ENCODE measurements at places on chromosomes 5 and 9.

DNA sequence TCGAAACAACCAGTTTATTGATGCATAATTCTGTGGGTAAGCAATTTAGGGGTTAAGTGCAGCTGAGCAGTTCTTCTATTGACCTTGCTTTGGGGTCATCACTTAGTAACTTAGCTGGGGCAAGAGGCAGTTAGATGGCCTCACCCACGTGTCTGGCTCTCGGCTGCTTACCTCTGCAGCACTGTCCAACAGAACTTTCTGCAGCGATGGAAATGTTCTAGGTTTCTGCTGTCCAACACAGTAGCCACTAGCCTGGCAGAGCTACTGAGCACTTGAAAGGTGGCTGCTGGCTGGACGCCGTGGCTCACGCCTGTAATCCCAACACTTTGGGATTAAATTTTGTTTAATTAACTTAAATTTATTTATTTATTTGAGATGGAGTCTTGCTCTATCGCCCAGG is 13.1 kb upstream of the URM1 start:
- no peak for DNase-seq

DNA sequence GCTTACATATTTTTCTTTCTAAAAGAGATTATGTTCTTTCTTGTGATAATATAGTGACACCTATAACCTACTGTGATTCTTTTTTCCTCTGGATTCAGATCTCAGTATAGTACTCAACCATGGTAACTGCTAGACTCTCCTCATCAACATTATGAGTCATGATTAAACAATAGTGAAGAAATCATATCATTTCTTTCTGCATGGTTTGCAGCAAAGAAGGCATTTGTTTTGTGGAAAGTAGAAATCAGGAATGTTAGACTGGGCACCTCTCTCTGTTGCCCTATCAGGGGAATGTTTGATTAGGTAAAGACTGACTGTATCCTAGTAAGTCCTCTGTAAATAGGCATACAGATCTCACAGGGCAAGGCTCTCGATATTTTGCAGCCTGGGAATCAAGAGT is 25.6 kb upstream of the SMC2 start:
- no peak for DNase-seq

DNA sequence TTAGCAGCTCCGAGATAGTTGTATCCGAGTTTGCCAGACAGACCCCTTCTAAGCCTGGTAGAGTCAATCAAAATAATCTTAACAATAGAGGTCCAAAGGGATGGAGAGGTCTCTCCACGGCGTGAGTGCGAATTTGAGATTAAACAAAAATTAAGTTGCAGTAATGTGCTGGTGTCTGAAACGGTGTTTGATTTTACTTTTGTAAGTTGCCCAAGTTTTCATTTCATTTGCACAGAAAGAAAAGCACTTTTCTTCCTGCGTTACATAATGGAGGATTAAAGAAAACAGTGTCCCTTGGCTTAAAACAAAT is 1.2 kb downstream of the IRX1 start:
- no peak for DNase-seq

DNA sequence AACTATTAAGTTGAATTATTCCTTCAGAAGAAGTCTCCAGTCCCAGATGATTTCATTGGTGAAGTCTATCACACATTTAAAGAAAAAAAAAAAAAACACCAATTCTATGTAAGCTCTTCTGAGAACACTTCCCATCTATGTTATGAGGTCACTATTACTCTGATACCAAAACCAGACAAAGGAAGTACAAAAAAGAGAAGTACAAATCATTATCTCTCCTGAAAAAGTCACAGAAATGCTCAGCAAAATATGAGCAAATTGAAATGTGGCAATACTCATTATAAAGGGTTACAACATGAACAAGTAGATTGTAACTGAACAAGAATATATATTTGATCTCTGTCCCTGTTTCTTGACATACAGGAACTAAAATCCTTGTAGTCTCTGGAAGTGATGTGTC is 280.4 kb downstream of the TLE1 start:
- DNase-seq, result no peak

DNA sequence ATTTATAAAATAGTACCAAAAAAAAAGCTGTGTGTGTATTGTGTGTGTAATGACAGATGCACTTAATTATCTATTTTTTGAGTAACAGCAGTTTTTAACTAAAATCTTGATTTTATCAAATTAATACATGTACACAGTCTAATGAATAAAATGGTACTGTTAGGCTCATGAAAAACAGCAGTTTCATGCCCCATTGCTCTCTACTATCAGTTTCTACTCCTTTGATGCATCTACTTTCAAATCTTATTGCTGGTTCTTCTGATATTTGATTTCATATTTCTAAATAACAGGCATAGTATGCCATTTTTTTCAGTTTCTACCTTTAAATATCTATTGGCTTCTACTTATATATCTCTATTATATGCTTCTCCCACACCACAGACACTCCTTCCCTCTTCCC is 117.4 kb downstream of the CCDC171 start:
- no peak for DNase-seq

GRCh38 chr9:108860354-108860753 is 1.7 kb upstream of the ACTL7A start:
- DNase-seq, result no peak

DNA sequence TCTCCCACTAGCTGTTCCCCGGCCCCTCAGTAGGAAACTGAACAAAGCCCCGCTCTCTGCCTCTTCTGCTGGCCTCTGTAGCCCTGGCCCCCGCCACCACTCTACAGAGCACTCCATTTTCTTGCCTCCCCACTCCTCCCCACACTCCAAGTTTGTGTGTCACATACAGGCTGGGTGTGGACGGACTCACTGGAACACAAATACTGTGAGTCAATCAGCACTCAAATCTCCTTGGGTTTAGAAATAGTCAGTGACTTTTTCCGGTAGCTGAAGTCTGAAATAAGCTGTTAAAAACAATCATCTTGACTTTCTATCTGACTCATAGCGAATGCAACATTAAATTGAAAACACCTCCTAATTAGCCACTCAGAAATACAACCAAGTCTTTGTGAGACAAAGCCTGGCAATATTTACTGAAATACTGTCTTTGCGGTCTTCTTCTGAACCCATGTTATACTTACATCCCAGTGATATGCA is 122.5 kb downstream of the LHFPL2 start:
- peak; percentile 61 for DNase-seq

GRCh38 chr9:80061096-80061495 is 489.3 kb downstream of the TLE4 start:
- DNase-seq, result no peak

GRCh38 chr5:6760686-6761085 is 47.5 kb downstream of the TENT4A start:
- no peak for DNase-seq

- no peak for DNase-seq
Observed at GRCh38 chr9:69589156-69589555, 83.0 kb downstream of the APBA1 start.

DNA sequence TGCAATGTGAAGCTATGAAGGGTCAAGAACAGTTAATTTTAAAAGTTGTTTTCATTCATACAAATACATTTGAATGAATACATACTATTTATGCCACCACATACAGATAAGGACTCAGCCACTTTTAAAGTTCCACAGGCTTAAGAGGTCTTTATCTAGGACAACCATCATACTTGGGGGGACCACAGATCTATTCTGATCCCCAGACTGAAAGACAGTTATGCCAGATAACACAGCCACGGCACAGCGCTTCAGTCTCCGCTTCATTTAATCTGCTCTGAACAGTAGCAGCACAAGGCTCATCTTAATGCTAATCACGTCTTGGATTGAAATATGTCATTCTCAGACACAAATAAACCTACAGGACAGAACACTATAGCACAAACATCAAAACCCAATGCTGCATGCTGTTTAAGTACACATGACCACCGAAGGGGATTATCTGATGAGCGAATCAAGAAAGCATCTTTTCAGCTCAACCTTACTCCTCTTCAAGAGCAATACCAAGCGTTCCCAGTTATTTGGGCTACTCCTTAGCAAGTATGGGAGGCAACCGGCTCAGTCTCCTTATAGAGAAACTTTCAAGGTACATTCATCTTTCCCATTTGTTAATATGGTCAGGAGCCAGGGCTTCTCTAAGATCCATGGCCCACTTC is 33.3 kb downstream of the PUM3 start:
- DNase-seq, result no peak

- DNase-seq, result no peak
Observed at GRCh38 chr9:100100146-100100667, 1.2 kb downstream of the INVS start.

GRCh38 chr9:72297516-72297915 is 67.5 kb downstream of the ZFAND5 start:
- no peak for DNase-seq

GRCh38 chr5:117859176-117859575 is 1129.2 kb downstream of the DTWD2 start:
- no peak for DNase-seq

DNA sequence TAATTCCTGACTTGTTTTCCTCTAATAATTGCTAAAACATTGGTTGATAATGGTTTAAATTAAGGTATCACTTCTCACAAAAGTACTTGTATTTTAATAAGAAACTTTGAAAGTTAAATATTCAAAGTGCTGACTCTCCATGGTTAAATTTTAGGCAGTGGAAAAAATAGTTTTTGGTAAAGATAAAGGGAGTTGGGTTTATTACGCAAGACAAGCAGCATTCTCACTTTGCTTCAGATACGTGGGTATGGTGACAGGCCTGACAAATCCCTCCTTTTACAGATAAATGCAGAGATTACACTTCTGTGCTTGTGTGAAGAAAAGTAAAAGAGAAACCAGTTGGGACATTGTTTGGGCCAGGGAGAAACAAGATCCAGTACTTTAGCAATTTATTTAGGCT is 14.5 kb upstream of the FAM170A start:
- no peak for DNase-seq

- DNase-seq, result peak; percentile 26
Observed at GRCh38 chr9:87667164-87667738, 58.7 kb upstream of the CTSL start.

DNA sequence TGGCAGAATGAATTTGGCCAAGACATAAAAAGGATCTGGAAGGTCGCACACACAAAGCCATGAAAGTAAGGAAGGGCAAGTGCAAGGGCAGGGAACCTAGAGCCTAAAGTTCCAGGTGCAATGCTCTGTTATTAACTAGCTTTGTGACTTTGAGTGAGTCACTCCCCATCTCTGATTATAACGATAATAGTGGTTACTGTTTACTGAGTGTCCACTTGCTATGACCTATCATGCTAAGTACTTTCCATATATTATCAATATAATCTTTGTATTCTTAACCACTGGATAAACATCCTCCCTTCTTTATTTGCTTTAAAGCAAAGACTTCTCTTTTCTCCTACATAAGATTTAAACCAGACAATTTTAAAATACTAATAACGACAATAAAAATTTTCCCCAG is 504.6 kb upstream of the BRINP1 start:
- DNase-seq, result no peak

GRCh38 chr5:61658592-61659008 is 326.5 kb downstream of the ZSWIM6 start:
- peak; percentile 72 for DNase-seq

All from EL (cell line).